ENCODE measurements at places on chromosomes 5 and 9. TPM values are rescaled to one million over a fixed set of nuclear protein-coding genes. Genes with fewer than 3 reads are reported as not detected.

The SLCO6A1 gene
- not detected for total RNA-seq

The UNC13B gene
- total RNA-seq, result 21.6 TPM

The NRG2 gene
- total RNA-seq, result 3.1 TPM

The PCDHB11 gene
- 0.77 TPM for total RNA-seq

The SLIT3 gene
- total RNA-seq, result 22.7 TPM

The TRPM6 gene
- 0.30 TPM for total RNA-seq

The FNIP1 gene
- 30.6 TPM for total RNA-seq

The EIF4E1B gene
- not detected for total RNA-seq

The ADAMTS19 gene
- 0.38 TPM for total RNA-seq

The PCDHGB6 gene
- total RNA-seq, result 5.0 TPM

The TMEM252 gene
- not detected for total RNA-seq

- DNase-seq, result no peak
Measured at GRCh38 chr9:137150617-137151457, 11.9 kb downstream of the GRIN1 start.

GRCh38 chr5:181182651-181183050 is 22.3 kb downstream of the TRIM7 start:
- DNase-seq, result no peak

- DNase-seq, result no peak
Measured at GRCh38 chr9:113633782-113634595, 170.5 kb downstream of the RGS3 start.

GRCh38 chr5:154829589-154830218 is 20.7 kb downstream of the FAXDC2 start:
- DNase-seq, result no peak

DNA sequence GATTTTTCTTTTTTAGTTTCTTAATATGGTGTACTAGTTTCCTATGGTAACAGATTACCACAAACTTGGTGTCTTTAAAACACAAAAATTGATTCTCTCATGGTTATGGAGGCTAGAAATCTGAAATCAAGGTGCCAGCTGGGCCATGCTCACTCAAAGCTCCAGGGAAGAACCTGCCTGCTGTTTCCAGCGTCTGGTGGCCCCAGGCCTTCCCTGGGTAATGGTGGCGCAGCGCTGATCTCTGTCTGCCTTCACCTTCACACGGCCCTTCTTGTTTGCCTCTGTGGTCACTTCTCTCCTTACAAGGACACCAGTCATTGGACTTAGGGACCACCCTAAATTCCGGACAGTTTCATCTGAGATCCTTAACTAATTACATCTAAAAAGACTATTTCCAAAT is 70.5 kb upstream of the GFPT2 start:
- DNase-seq, result no peak

- no peak for DNase-seq
Measured at GRCh38 chr9:87569008-87569509, 71.4 kb downstream of the DAPK1 start.

GRCh38 chr5:98397081-98397480 is 376.4 kb upstream of the RGMB start:
- DNase-seq, result no peak

DNA sequence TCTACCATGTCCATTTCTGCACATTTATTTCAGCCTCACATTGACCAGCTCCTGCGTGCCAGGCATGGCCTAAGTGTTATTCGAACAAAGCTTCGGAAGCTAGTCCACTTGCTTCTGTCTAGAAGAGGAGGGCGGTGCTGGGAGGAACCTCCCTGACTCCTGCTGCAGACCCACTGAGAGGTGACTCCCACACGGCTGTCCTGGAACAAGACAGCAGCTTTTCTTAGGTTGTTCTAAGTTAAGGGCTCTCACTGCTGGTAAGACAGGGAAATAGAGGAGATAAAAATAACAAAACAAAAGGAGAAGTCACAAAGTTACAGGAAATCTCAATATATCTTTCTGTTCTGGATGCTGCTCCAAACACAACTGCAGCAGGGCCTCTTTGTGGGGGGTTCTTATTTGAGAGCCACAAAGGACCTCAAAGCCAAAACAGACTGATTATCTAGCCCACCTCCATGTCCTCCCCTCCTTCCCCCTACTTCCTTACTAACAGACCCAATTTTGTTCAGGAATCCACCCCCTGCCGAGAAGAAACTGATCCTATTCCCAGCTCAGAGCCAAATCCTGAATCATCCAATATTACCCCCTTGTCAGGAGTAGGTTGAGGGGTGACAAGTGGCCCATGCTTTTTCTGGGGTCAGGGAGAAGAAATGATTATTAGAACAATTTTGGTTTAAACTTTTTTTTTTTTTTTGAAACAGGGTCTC is 28.4 kb upstream of the KCNIP1 start:
- no peak for DNase-seq

DNA sequence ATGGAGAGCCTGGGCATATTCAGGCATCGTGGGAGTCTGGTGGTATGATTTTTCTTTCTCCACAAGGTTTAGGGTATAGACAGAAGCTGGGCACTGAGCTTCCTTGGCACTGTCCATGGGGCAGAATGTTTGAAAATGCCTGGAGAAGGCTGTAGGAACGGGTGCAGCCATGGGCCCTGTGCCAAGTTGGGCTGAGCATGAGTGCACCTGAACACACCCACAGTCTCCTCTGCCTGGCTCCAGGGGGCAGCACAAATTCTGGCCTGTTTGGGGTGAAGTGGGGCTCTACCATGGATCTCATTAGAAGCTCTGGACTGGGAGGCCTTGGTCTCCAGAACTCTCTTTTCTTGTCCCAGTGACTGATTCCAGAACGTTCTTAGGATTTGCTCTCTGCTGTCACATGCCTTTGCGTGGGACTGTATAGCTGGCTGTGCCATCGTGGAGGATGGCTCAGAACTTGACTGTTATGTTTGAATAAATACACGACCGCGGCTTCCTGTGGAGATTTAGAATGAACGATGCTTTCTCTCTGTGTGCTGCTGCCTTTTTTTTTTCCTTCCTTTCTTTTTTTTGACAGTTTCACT is 229.8 kb downstream of the FANCC start:
- no peak for DNase-seq

- no peak for DNase-seq
Measured at GRCh38 chr5:111762895-111763294, 5.9 kb upstream of the NREP start.

DNA sequence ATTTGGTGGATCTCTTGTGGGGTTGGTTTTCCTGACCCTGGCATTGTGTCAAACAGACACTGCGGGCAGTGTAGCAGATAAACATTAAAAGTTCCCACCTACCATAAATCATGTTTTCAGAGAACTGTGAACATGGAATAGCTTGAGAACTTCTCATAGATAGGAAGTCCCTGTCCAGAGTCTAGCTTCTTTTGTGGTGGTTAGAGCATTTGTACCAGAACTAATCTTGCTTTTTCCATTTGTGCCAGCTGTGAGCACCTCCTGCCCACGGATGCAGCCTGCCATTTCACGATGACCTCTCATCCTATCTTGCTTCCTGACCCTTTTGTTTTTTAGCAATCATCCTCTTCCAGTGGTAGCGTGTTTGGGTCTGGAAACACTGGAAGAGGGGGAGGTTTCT is 61.4 kb downstream of the FAM78A start:
- DNase-seq, result no peak

GRCh38 chr5:163548649-163549048 is 43.2 kb downstream of the MAT2B start:
- no peak for DNase-seq

DNA sequence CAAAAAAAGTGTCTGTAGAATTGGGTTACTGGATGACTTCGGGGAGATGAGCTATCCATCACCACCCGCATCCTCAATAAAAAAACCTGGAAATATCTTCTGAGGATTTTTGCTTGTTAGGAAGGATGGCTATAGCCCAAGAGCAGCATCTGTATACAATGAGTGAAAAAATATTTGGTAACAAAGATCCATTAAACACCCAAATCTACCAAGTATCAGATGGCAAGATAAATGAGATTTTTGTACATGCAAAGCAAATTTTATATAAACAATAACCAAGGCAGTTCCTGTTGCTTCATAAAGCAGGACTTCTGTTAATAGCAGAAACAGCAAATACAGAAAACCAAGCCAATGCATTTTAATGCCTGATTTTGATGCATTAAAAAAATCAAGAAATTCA is 166.6 kb downstream of the SLC28A3 start:
- no peak for DNase-seq

DNA sequence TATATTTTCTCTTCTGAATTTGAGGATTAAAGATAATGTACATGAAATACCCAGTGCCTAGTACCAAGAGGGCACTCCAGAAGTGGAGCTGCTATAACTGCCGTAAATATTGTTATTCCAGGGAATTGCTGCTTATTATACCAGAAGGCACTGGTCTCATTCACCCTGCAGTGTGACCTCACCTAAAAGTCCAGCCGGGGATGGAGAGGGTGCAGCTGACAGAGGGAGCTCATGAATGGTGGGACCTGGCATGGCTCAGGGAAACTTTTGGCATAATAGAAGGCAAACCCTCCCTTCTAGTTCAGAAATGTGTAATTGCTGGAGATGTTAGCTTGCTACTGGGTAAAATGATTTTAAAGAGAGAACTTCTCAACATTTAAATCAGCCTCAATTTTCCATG is 108.5 kb downstream of the MVB12B start:
- no peak for DNase-seq

DNA sequence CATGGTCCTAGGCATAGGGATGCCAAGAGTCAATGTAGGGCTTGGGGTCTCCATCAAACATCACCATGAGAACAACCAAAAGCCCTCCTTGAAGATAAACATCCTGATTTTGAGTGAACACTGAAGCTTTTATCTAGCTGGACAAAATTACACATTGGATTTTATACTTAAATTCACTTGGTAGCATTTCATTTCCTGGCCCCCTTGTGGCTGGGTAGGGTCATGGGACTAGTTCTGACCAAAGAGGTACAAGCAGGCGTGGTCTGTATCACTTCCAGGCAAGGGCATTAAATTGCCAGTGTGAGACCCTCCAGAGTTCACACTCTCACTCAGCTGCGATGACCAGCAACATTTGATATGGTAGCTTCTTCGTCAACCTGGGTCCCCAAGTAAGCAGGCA is 320.3 kb downstream of the ACTL7B start:
- DNase-seq, result no peak

DNA sequence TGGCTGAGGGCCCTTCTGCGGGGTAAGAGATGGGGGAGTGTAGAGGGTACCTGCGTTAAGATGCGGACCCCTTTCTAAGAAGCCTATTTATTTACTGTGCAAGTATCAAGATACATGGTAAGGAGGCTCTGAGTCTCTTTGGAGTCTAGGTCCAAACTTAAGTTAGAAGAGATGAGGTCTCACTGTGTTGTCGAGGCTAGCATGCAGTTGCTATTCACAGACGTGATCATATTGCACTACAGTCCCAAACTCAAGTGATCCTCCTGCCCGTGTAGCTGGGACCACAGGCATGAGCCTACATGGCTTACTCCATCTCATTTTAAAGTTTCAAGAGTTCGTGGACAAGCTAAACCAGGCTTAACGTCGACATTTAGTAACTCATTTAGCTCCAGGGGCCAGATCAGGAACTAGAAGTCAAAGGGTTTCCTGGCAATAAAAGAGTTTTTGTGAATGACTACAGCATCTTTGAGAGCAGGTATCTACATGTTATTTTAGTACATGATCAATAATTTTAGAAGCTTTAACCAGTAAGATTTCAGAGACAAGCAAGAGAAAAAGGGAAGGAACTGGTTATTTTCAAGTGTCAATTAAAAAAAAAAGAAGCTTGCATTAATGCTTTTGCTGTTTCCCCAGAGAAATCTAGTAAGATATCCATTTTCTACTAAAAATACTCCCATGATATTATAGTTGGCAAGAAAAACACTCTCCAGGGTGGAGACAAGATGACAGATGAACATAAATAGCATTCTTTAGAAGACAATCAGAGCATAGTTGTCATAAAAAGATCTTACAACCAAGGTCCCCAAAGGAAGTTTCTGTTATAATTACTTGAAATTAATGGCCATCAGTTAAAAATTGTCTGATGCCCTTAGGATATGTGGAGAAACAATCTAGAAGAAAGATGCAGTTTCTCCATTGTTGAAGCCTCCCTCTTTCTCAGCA is 141.3 kb downstream of the SCAMP1 start:
- no peak for DNase-seq

DNA sequence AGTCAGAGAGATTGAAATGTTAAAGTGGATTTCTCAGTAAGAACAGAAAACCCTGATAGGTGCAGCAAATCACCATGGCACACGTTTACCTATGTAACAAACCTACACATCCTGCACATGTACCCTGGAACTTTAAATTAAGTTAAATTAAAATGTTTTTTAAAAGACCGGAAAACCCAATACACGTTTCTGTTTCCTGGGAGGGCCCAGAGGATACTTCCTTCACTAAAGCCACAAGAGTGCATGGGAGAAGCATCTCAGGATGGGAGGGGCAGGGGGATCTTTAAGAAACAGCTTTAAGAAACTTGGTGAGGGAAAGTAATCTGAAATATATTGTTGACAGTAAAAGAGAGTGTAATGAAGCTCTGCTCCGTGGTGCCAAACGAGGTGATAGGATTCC is 164.7 kb upstream of the PTGER4 start:
- DNase-seq, result no peak
